HTR-8/SVneo (cell line): ENCODE measurements at places on chromosomes 7 and 10.

DNA sequence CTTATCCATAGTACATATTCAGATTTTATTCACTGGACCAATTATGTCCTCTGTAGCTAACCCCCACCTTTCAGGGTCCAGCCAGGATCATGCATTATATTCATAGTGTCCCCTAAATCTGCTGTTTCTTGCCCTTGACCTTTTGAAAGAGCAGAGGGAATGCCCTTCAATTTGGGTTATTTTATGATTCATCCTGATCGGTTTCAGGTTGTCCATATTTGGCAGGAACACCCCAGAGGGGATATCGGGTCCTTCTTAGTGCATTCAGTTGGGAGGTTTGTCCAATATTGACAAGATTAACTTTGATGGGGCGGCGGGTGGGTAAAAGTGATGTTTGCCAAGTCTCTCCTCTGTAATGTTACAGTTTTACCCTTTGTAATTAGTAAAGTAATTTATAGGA is 60.9 kb downstream of the SHH start:
- no peak for DNase-seq

- DNase-seq: no peak
Measured at GRCh38 chr10:13158401-13158800, 3.0 kb upstream of the MCM10 start.

- DNase-seq: no peak
Measured at GRCh38 chr10:113879691-113880090, 25.2 kb downstream of the NHLRC2 start.

- DNase-seq: no peak
Measured at GRCh38 chr7:152709287-152710152, 33.6 kb upstream of the XRCC2 start.

DNA sequence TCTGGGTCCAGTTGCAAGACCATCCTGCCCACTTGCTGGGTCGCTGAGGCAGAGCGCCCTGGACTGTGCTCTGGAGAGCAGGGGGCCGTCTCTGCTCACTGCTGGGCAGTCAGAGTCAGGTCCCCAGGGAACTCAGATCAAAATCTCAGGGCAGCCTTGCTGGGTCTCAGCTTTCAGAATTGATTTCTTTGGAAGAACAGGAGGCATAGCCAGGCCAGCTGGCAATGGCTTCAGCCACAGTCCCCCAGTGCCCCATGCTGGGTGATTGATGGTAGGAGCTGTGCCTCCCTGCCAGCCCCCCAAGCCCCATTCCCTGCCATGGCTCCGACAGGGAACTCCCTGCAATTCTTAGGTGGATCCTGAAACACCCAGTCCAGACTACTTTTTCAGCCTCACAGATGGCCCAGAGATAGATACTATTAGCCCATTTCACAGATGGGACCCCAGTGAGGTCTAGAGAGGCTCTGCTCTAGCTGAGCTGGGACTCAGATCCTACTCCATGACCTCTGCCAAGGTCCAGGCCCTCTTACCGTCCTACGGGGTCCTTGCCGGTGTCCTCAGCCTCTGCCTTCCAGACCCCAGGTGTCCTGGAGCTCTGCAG is 467 bp downstream of the MMRN2 start:
- DNase-seq: no peak

DNA sequence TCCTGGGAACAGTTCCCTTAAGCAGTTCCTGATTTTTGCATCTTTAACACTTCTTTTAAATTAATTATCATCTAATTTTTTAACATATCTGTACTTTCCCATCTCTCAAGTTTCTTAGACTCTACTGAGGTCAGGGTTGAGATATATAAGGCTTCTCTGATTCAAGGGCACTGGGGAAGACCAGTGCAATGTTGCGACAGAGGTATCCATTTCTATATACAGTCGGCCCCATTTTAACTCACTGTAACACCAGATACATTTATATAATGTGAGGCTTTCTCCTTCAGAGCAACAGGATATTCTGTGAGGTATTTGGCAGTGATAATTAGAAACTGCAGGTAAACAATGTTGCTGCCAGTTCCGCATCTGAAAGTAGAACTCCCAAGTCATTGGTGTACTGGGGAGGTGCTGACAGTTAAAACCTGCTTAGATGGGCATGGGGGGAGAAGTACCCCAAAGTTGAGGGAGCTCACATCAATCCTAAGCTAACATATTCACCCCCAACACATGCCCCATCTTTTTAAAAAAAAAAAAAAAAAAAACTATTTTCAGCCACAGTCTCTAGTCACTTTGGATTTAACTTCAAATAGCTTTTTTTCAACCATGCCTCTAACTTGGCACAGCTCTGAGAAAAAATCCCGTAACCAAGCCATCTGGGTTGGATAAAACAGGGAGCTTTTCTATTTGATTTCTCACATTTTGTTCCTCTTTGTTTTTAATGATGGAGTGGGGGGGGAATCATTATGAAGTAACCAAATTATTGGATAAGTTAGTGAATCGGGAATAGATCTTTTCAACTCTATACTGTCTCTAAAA is 62.9 kb downstream of the REEP3 start:
- no peak for DNase-seq

GRCh38 chr7:102152672-102153598 is 133.7 kb upstream of the SH2B2 start:
- peak; percentile 59 for DNase-seq

- no peak for DNase-seq
Measured at GRCh38 chr10:121540732-121541395, 57.4 kb downstream of the FGFR2 start.

DNA sequence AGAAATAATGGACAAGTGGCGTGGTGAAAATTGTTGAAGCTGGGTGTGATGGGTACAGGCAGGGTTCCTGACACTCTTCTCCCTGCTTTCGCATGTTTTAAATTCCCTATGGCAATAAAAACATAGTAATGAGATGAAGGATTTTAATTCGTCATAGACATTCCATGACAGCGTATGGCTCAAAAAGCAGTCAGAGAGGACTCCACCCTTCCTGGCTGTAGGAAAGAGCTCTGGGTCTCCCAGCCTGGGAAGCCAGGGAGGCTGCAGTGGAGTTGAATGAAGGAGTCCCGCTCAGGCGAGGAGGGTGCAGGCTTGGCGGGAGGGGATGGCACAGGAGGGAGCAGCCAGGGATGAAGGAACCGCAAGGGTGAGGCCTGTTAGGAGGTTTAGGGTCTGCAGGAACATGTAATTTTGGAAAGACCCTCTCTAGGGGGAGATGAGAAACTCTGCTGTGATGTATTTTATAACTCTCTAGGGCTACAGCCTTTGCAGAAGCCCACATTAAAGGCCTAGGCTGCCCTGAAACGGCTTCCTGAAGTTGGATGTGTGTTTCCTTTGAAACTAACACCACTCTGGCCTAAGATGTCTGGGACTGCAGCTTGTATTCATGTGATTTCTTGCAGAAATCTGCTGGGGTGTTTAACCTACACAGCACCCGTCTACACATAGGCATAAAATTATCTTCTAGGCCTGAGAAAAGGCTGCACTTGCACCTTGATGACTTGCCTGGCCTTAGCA is 7.6 kb upstream of the LARP4B start:
- DNase-seq: no peak

GRCh38 chr10:92384741-92385140 is 93.8 kb downstream of the MARCHF5 start:
- DNase-seq: no peak

GRCh38 chr10:12377658-12378290 is 28.4 kb downstream of the CAMK1D start:
- DNase-seq: no peak

DNA sequence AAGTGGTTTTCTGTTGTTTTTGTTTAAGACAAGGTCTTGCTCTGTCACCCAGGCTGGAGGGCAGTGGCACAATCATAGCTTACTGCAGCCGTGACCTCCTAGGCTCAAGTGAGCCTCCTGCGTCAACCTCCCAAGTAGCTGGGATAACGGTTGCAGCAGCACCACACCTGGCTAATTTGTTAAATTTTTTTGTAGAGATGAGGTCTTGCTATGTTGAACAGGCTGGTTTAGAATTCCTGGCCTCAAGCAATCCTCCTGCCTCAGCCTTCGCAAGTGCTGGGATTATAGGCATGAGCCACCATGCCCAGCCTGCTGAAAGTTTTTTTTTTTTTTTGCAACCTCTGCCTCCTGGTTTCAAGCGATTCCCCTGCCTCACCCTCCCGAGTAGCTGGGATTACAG is 31.1 kb downstream of the PROSER2 start:
- DNase-seq: no peak

- no peak for DNase-seq
Measured at GRCh38 chr7:158908552-158908951, 52.2 kb downstream of the DYNC2I1 start.

DNA sequence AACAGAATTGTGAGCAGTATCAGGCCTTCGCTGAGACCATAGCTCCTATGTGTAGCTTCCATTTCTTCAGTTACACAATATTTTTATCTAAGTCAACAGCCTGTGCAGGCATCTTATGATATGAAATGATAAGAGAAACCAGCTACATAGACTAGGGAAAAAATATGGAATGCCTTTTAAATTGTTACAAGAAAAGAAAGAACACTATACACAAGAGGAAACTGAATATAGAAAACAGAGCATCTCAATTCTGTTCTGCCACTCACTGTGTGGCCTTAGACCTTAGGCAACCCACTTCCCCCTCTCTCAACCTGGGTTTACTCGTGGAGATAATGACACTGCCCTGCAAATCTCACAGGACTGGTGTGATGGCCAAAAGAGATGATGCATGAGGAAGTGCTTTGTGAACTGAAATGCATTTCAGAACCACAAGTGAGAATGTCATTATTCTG is 132.9 kb downstream of the LRRN3 start:
- no peak for DNase-seq

DNA sequence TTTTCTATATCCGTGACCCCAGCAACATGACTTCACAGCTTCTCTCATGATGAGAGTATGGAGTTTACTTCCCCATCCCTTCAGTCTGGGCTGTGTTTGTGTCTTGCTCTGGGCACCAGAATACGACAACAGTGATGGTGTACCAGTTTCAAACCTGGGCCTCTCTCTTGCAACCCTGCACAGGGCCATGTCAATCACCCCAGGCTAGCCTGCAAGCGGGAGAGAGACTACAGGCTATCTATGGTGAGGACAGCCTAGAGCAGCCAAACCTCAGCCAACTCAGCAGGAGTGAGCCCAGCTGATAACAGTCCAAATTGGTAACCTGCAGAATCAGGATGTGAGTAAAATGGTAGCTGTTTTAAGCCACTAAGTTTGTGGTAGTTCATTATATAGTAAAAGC is 235.8 kb downstream of the CHCHD3 start:
- no peak for DNase-seq

- DNase-seq: no peak
Measured at GRCh38 chr10:128657548-128657947, 531.3 kb upstream of the MKI67 start.

DNA sequence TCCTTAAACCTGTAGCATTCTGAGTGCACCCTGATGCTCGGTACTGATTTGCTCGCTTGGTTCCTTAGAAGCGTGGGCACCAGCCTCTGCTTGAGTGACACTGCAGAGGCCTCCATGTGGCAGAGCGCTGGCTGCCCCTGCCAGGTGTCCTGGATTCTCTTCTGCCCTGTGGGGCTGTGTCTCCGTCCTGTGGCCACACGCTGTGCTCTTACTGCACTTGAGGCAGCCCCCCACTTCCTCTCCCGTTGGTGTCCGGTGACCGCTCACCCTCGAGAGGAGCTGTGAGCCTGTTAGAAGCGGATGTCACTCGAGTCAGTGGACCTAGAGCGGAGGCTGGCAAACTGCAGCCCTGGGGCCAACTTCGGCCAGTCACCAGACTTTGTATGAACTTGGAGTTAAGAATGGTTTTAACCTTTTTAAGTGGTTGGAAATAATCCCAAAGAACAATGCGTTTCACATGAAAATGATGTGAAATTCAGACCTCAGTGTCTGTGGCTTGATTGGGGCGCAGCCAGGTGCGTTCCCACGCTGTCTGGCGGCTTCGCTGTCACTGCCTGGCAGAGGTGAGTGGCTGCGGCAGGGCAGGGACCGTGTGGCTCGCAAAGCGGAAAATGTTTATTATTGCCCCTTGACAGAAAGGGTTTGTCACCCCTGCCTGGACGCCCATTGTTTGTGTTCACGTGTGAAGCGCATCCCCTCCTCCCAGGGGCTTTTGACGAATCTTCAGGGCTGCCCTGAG is 114.6 kb downstream of the CYTH3 start:
- DNase-seq: no peak

GRCh38 chr7:24283897-24284698 is at the start of gene NPY:
TSS of gene NPY (plus strand) at chr7:24284190. CDS start at chr7:24285241, 1,051 bp downstream.
- DNase-seq: no peak

DNA sequence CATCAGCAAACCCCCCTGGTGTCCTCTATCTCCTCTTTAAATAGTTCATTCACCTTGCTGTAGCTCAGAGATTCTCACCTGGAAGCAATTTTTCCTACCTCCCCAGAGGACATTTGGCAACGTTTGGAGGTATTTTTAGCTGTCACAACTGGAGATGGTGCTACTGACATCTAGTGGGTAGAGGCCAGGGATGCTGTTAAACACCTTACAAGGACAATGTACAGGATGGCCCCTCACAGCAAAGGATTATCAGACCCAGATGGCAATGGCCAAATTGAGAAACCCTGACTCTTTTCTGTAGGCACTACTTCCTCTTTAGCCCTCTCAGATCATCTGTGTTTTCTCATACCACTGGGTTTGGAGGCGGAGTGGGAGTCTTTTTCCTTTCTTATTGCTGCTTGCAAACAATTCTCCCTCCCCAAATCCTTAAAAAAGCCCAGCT is 13.2 kb upstream of the TRA2A start:
- no peak for DNase-seq

DNA sequence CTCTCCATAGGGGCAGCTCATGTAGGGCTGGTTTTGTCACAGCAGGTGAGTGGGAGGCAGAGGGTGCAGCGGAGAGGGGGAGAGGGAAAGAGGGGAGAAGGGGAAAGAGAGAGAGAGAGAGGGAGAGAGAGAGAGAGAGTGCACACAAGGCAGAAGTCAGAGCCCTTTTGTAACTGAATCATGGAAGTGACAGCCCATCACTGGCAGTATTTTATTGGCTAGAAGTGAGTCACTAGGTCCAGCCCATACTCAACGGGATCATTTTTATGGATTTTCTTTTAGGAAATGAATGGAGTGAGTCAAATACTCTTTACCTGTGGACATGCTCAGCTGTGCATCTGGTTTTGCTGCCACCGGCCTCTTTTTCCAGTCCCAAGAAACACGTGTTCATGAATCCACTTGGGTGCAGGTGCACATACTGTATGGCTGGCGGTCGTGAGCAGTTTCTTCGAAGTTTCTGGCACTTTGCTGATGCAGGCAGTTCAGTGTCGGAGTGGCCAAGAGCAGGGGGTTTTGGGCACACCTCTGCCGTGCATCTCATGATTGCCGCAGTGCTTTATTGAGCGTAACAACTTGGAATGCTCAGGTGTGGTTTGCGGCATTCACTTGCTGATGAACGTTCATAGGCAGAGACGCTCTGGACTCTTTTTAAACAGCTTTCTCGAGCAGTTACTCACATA is 40.3 kb downstream of the DOCK1 start:
- no peak for DNase-seq
